ENCODE measurements at places on chromosomes 11 and 22.

GRCh38 chr11:15742626-15743519 lies 613.5 kb downstream of the SOX6 start:
- DNase-seq = no peak

DNA sequence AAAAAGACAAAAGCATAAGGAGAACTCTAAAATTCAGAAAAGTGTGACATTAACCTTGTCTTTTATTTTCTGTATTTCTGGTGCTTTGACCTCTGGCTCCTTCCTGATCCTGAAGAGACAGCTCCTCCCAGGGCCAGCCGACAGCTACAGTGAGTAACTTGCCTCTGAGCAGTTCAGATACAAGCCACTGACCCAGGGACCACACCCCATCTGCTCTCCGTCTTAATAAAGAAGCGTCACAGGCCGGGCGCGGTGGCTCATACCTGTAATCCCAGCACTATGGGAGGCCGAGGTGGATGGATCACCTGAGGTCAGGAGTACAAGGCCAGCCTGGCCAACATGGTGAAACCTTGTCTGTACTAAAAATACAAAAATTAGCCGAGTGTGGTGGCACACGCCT lies 6.5 kb downstream of the MLC1 start:
- no peak for DNase-seq

DNA sequence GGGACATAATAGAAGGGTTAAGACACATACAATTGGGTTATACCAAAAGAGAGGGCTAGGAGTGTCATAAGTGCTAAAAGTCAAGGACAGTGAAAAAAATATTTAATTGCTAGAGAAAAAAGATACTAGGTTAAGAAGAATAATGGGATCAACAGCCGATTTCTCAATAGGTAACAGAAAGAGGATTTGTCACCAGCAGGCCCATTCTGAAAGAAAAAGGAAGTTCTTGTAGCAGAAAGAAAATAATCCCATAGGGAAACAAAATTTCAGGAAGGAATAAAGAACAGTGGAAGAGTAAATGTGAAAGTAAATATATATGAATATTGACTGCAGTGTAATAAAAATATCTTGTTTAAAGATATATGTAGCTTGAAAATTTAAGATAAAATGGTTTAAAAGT lies 43.3 kb upstream of the ADORA2A start:
- no peak for DNase-seq

DNA sequence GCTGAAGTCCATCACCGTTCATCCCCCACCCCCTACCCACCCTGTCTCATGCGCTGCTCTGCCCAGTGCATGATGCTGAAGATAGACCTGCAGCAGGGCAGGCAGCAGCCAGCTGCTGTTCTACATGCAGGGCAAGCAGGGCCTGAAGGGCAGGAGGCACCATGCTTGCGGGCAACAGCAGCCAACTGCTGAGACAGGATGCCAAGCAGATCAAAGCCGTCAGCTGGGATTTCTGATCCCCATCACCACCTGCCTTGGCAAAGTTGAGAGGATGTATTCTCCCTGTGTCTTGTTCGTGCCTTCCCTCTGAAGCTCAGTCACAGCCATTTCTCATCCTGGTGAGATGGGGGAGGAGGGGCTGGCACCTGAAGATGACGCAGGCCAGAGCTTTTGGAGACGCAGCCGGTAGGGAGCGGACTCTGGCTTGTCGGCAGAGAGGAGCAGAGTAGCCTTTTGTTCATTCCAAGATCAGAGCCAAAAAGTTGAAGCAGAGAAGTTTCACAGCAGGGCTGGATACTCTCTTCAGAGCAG lies 227.0 kb downstream of the GRIK4 start:
- no peak for DNase-seq

- DNase-seq = peak; percentile 51
These were observed 176.7 kb upstream of the NCAM1 start for GRCh38 chr11:112784323-112785073.

DNA sequence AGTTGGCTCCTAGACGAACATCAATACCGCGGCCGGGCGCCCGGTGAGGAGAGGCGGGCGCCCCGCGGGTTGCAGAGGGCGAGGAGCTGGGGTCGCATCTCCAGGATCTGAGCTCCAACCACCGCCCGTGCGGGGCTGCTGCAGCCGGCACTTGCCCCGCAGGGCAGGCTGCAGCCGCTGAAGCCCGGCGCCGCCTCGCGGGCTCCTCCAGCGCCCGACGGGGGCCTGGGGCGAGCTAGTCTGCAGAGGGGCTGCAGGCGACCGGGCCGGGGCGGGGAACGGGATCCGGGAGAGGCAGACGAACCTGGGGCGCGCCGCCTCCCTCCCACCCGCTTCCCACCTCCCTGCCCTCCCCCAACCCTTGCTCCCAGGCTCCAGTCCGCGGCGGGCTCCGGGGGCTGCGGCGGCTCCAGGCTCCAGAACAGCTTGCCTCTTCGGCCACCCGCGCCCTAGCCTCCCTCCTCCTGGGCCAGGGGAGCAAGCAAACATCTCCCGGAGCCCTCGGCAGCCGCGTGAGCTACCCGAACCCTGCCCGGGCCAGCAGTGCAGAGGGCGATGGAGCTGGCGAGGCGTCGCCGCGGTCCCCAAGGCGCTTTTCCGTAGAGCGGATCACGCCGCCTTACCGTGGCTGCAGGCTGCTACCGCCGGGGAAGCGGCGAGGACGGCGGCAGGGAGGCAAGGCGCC lies 802 bp downstream of the TENM4 start:
- no peak for DNase-seq

DNA sequence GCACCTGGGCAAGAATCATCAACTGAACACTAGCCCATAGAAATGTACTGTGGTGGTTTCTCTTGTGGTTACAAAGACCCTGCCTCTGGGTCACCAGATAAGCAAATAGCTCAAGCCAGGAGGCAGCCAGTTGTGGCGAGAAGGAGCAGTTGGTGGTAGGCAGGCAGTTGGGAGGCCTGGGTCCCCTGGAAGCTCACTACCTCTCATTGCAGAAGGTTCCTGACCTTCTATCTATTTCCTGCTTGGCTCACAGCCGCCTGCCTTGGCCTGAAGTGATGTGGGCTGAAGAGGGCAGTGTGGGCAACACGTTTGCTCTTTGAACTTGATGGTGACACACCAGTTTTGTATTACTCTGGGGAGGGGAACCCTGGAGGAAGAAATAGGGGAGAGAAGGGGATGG lies 34.7 kb downstream of the NECTIN1 start:
- DNase-seq = no peak

- no peak for DNase-seq
These were observed 3.6 kb upstream of the CCDC117 start for GRCh38 chr22:28768701-28769393.

GRCh38 chr11:60059052-60059451 lies 2.6 kb downstream of the MS4A3 start:
- no peak for DNase-seq

DNA sequence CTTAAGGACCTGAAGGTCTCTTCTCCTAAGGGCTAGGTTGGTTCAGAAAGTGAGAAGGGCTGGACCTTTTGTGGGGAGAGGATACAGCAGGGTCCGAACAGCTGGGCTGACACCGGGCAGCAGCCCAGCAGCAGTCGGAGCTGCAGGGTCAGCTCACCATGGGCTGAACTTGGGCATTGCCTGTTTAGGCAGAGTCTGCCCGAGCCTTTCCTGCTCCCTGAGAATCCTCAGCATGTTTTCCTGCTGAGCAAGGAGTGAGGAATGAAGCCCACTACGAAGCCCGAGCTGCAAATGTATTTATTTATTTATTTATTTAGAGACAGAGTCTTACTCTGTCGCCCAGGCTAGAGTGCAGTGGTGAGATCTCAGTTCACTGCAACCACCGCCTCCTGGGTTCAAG lies 83.9 kb downstream of the PTPRJ start:
- no peak for DNase-seq

GRCh38 chr22:22376352-22376706 lies 131.7 kb downstream of the VPREB1 start:
- DNase-seq = no peak

GRCh38 chr11:19770277-19770676 lies 57.6 kb downstream of the NAV2 start:
- DNase-seq = no peak

- no peak for DNase-seq
These were observed 587 bp downstream of the ESAM start for GRCh38 chr11:124761301-124762104.

- DNase-seq = no peak
These were observed 26.5 kb upstream of the TMA7B start for GRCh38 chr22:39933741-39934140.

GRCh38 chr11:117833401-117833891 lies 8.9 kb upstream of the FXYD2 start:
- peak; percentile 97 for DNase-seq

- no peak for DNase-seq
These were observed 3.3 kb downstream of the OSBP2 start for GRCh38 chr22:30697975-30698374.

DNA sequence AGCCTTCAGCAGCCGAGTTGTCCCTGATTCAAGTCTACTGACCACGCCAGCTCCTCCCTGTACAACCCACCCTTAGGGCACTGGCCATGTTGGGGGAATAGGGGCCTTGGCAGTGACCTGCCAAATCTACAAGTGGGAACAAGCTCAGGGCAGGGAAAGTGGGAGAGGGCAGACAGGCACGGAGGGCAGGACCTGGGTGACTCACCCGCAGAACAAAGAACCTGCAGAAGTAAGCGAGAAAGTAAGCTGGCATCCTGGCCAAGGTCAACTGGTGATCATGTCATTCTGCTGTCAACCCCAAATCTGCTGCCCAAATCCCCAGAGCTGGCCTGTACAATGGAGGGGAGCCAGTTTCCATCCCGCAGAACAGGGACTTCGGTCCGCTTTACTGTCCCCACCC lies 7.9 kb upstream of the SCGB1A1 start:
- no peak for DNase-seq

Data from NCI-H510A (cell line).